ENCODE measurements at places on chromosomes 13 and 19.

DNA sequence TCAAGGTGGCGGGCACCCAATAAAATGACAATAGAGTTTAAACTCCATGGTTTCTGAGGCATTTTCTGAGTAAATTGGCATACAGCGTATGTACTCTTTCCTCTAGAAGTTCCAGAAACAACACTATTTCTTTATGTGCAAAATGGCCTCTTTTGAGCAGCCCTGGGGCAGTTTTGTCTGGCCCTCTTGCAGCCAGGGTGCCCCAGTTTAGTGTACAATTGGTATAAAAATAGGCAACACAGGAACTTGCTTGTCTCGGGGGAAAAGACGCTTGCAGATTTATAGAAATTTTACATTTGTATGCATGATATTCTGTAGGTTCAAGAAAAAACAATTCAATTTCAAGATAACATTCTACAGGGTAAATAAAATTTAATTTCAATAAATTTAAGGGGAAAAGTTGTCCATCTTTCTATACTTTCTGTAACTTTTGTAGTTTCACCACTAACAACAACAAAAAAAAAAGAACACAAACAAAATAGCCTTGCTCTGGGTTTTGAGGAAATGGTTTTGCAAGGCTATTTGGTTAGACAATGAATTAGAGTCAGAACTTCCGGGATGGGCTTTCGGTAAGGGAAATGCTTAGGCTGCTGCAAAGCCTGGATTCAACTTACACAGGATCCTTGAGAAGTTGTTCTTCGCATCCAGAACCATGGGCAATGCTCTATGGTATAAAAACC lies 45.3 kb downstream of the LRCH1 start:
- DNase-seq = no peak

- DNase-seq = no peak
Measured at GRCh38 chr19:10044390-10044789, 31.1 kb downstream of the RDH8 start.

GRCh38 chr13:36068566-36068965 lies 62.6 kb downstream of the DCLK1 start:
- no peak for DNase-seq

DNA sequence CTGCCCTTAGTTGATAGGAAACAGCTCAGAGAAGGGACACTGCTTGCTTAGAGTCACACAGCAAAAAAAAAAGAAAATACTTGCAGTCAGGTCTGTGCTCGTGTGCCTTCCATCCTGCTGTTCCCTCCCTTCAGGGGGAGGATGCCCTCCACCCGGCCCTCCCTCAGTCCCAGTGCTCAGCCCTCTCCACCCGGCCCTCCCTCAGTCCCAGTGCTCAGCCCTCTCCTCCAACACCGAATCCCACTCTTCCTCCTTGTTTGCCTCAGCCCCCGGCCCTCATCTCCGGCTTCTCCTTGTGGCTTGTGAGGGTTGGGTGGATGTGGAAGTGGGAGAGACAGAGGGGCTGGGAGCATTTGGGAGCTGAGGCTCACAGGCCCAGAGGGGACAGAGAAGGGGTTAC lies 5.8 kb downstream of the TFPT start:
- no peak for DNase-seq

GRCh38 chr19:8462571-8462970 lies 17.8 kb downstream of the HNRNPM start:
- DNase-seq = no peak
